Activated CD4-positive, CD25-positive, alpha-beta regulatory T cell treated with anti-CD3 and anti-CD28 coated beads, Interleukin-2, amount 50 U/mL, for 72 hours (primary cell): ENCODE measurements at places on chromosomes 16 and 17.

- no peak for DNase-seq
Observed at GRCh38 chr17:35732806-35733136, 1.3 kb downstream of the RASL10B start.

- no peak for DNase-seq
Observed at GRCh38 chr16:11310997-11311561, 29.9 kb upstream of the PRM1 start.

GRCh38 chr16:9597967-9598730 lies 506.7 kb downstream of the HAPSTR1 start:
- DNase-seq, result no peak

DNA sequence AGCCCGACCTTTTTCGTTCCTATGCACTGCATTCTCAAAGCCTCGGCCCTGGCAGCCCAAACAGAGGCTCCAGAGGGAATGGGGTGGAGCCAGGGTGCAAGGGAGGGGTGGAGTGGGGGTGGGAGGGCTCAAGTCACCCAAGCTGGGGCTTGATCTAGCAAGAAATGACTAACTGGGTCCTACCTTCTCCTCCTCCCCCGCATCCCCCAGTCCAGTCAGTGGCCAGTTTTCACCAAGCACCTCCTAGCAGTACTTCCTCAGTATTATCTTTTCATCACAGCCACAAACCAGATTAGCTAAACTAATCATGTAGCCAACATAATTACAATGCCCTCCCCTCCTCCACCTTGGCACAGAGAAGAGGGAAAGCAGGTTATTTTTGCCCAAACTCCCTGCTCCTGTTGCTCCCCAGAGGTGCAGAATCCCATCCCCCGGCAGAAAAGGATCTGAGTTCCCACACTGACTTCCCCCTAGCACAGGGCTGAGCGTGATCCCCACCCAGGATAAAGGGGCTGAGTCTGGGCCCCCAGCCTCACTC lies 2.2 kb downstream of the JUP start:
- no peak for DNase-seq

DNA sequence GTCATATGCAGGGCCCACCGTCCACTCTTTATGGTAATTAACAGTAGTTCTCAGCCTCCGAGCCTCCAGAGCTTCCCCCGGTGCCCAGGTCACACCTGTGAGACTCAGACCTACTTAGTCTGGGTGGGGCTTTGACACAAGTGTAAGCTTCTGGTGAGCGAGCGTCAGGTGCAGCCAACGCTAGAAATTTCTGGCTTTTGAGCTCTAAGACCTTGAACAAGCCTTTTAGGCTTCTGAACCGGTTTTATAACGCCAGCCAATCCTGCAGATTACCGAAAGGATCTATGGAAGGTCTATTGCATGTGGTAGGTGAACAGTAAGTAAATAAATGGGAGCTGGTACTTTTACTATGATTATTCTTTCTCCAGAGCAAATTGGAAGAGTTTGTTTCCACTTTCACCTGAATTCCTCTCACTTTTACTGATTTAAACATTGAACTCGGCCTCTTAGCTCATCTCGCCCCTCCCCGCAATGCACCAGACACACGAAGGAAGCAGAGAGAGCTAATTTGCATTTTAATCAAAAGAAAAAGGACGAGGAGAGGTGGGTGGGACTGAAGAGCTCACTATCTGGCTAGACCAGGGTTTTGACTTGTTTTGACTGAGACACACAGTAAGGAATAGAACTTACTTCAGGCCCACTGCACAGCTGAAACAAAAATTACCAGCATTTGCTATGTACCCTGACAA lies 47.1 kb downstream of the ABAT start:
- no peak for DNase-seq

GRCh38 chr16:3155181-3155580 lies 20.4 kb downstream of the ZNF213 start:
- no peak for DNase-seq

GRCh38 chr16:82655720-82656490 lies 29.1 kb downstream of the CDH13 start:
- DNase-seq, result no peak

DNA sequence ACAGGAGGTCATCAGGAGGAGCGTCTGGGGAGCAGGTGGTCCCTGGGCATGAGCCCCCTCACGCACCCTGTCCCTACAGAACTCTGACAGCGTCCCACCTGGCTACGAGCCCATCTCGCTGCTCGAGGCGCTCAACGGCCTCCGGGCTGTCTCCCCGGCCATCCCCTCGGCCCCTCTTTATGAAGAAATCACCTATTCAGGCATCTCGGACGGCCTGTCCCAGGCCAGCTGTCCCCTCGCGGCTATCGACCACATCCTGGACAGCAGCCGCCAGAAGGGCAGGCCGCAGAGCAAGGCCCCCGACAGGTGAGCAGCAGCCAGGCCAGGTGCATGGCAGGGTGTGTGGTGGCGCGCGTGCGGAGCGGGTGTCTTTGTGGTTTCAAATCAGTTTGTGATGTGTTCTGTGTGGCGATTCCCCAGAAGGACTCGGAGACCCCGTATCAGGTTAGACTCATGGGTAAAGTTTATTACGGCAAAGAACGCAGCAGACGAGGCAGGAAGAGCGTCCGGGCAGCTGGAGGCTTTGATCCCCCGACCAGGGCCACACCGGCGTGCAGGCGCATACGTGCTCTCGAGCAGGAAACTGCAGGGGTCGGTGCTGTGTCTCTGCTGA lies 11.8 kb upstream of the NUDT16L1 start:
- DNase-seq, result no peak

GRCh38 chr17:56292578-56292977 lies 139.3 kb downstream of the ANKFN1 start:
- DNase-seq, result no peak

GRCh38 chr17:69760562-69760961 lies 314.5 kb upstream of the KCNJ16 start:
- DNase-seq, result no peak

DNA sequence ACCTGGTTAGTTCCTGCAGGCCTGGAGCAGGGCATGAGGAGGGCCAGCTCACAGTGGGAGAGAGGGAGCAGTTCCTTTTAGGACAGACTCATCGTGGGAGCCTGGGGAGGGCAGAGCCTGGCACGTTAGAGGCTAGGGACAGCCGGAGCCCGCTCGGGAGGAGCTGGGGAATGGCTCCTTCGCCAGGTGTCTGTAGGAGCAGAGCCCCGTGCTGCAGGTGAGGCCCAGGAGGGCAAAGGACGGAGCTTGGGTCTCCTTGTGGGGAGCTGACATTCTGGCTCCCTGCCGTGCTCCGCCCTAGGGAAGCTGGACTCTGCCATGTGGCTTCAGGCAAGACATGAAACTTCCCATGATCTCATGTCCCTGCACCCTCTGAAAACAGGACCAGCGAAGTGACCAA lies 18.7 kb upstream of the MTSS2 start:
- DNase-seq, result no peak

- DNase-seq, result no peak
Observed at GRCh38 chr17:57356719-57357391, 100.5 kb downstream of the MSI2 start.

- no peak for DNase-seq
Observed at GRCh38 chr17:43406676-43407645, 8.2 kb downstream of the ARL4D start.

DNA sequence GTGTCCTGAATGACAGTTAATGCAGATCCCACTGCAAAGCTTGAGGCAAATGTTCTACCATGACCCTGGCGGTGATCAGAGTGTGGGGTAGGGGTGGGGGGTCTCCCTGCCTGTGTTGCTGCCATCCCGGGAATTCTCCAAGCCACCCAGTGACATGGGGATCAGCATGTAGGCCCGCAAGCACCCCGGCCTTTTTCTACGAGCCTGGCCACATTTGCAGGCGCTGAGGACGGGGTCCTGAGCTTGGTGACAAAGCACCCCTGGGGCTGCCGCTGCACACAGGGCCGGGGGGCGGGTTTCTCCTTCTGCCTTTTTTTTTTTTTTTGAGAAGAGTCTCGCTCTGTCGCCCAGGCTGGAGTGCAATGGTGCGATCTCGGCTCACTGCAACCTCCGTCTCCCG lies 35.8 kb downstream of the SLC7A5 start:
- DNase-seq, result no peak

GRCh38 chr17:43917348-43918025 lies 10.2 kb upstream of the MPP2 start:
- peak; percentile 56 for DNase-seq

- DNase-seq, result peak; percentile 33
Observed at GRCh38 chr16:71311553-71312158, 22.5 kb upstream of the CMTR2 start.
